SK-N-SH (cell line): ENCODE measurements at places on chromosomes 2 and 18. TPM values are rescaled to one million over a fixed set of nuclear protein-coding genes. Genes with fewer than 3 reads are reported as not detected.

CNDP1 gene
- polyA plus RNA-seq, result not detected in 2 replicates

FAM237A gene
- not detected in 2 replicates for polyA plus RNA-seq

RGPD4 gene
- 0.02 TPM in 1 of 2 replicates, not detected in the other for polyA plus RNA-seq

TFCP2L1 gene
- polyA plus RNA-seq, result not detected in 2 replicates

NFATC1 gene
- 0.02 TPM in 1 of 2 replicates, not detected in the other for polyA plus RNA-seq

MLPH gene
- 84.8 and 93.6 TPM in 2 replicates for polyA plus RNA-seq

ADRA2B gene
- polyA plus RNA-seq, result not detected in 2 replicates

PRKAG3 gene
- polyA plus RNA-seq, result not detected in 2 replicates

ANKRD62 gene
- polyA plus RNA-seq, result not detected in 2 replicates

PSMG2 gene
- 36.0 and 36.1 TPM in 2 replicates for polyA plus RNA-seq

DNA sequence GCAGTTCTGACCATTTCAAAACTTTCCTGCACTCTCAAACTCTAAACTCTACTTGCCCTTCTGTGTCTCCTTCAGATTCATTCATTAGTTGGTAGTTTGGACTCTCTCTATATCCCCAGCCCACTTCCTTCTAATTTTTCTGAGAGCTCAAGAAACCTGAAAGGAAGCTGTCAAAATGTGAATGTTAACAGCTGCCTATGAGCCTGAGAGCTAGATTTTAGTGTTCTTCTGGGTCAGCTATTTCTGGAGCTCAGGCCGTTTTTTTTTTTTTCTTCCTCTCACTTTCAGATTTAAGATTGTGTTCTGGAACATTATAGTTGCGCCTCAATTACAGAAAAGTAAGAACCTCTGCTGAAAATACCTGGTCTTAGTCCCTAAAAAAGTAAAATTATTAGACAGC, 73.1 kb downstream of the RTN4 start:
- no peak for DNase-seq

DNA sequence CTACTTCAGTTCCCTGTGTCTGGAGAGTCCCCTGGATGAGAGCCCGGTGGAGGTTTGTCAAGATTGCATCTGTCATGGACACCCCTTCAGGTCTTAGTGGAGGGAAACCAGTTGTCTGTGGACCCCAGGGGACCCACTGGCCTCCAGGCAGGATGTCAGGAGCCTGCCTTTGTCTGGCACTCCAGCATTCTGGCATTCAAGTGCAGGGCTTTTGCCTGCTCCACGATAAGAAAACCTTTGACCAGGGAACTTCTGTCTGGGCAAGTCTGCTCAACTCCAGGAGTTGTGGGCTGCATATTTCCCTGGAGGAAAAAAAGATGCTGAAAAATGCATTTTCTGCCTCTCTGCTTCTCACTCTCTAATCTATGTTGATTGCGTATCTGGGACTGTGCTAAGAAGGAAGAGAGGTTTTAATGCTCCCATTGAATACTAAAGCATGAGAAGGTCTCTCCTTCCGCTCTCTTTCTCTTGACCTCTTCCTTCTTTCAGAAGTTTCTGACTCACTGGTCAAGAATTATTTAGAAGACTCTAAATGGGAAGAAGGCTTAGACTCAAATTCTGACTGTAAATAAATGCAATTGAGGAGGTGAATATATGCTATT, 104.5 kb downstream of the MMADHC start:
- DNase-seq, result no peak

DNA sequence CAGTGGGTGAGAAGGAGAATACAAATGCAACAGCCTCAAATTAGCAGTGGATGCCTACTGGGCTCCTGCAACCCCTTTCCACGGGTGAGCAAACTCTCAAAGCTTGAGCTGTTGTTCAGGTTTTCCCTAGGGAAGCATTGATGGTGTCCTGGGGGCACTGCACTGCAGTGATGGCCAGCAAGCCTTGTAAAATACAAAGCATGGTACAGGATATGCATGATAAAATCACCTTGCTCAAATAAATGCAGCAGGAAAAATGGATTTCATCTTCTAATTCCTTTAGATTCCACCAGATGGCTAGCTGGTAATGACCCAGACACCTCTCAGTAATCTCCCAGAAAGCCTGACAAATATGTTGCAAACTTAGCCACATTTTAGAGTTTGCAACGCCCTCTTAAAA, 698.2 kb downstream of the TRIB2 start:
- DNase-seq, result peak; percentile 29

GRCh38 chr2:98445177-98445682, 572 bp downstream of the INPP4A start:
- no peak for DNase-seq

DNA sequence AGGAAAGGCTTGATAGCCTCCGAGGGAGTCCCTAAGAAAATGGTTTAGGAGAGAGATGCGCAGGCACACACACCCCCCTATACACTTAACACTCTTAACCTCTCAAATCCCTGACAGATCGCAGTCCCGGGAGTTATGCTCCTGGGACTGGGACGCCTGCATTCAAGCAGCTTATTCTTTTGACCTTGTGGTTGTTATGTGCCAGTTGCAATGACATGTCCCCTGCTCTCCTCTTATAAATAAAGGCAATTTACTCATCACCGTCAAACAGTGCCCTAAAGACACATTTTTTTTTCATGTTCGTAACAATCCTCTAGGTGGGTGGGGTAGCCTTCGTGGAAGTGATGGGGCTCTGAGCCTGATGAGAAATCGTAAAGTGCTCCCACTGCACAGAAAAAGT, 162.2 kb downstream of the LRRC30 start:
- no peak for DNase-seq

- DNase-seq, result no peak
Measured at GRCh38 chr2:218276986-218277755, 6.9 kb downstream of the PNKD start.

DNA sequence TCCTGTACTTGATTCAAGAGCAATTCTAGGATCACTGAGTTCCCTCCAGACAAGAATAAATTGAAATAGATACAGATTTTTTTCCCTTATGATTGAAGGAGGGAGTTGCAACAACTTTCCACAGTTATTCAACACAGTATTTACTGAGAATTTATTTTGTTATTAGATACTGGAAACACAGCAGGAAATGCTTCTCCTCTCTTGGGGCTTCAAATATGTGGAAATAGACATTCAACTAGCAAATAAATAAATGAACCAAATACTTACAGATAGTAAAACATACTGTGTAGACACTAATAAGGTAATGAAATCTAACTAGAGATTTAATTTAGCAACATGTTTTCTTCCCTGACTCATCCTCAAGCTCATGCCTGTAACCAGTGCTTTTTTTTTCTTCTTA, 169.2 kb downstream of the LNPK start:
- DNase-seq, result no peak
